ENCODE measurements at places on chromosomes 1 and 21.

DNA sequence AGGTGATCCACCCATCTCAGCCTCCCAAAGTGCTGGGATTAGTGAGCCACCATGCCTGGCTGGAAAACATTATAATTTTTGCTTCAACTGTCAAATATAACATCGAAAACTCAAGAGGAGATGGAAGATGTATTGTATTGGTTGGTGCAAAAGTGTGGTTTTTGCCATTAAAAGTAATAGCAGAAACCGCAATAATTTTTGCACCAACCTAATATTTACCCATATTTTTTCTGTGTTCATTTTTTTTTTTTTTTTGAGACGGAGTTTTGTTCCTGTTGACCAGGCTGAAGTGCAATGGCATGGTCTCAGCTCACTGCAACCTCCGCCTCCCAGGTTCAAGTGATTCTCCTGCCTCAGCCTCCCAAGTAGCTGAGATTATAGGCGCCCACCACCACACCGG lies 27.1 kb upstream of the SHE start:
- DNase-seq = no peak

DNA sequence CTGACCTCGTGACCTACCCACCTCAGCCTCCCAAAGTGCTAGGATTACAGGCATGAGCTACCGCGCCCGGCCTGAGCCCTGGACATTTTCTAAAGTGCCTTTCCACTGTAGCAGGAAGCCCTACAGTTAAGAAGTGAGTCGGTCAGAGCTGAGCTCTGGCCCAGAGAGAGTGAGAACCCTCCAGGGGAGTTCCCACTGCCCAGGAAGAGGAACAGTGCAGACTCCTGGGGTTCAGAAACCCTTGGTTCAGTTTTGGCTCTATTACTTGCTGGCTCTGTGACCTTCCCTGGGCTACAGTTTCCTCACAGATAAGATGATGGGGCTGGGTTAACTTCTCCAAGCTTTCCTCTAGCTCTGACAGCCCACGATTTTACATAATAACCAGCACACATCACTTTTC lies 20.9 kb downstream of the SLC9A1 start:
- no peak for DNase-seq

GRCh38 chr1:207058252-207058651 lies 5.2 kb downstream of the PFKFB2 start:
- no peak for DNase-seq

DNA sequence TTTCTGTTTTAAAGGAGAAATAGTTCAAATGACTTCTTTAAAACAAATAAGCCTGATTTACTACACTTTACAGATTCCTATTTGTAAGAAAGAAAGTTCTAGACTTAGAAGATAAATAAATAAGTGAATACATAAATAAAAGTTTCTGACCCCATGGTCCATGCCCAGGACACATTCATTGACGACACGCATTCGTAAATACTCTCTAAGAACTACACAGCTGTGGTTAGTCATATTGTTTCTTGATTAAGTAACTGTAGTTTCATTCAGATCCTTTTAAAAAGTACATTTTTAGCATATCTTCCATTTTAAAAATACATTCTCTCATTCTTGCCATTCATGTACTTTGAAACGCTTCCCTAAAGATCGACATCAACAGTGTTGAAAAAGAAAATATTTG lies 497.4 kb downstream of the SETD4 start:
- no peak for DNase-seq

DNA sequence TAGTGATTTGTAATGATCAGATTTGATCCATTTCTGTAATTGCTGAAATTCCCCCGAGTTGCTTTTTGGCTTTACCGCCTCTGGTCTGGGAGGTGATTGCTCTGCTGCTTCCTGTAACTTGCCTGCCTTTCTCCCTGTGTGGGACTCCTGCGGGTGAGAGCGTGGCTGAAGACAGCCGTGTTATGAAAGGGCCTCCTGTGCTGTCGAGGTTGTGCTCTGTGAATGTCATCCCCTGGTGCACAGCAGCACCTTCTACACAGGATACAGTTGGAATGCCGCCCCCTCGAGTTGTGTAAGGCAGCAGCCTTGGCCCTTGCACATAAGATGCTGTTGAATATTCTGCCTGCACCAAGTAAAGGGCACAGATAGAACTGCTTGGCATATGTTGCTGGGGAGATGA lies 5.9 kb downstream of the SOD1 start:
- DNase-seq = no peak

DNA sequence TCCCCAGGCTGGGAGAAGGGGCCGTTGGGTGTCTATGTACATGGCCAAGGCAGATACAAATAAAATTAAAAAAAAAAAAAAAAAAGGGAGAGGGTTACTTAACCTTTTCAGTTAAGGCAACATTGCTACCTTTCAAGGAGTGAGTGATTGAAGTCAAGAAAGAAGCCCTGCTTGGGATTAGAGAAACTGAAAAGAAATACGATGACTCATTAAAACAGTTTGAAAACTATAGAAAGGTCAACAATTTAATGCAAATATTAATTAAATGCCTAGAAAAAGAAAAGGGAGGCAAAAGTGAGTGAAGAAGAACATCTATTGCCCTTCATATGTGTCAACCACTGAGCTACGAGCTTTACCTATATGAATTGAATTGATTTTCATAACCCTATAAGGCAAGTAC lies 69.5 kb downstream of the TM2D1 start:
- no peak for DNase-seq

DNA sequence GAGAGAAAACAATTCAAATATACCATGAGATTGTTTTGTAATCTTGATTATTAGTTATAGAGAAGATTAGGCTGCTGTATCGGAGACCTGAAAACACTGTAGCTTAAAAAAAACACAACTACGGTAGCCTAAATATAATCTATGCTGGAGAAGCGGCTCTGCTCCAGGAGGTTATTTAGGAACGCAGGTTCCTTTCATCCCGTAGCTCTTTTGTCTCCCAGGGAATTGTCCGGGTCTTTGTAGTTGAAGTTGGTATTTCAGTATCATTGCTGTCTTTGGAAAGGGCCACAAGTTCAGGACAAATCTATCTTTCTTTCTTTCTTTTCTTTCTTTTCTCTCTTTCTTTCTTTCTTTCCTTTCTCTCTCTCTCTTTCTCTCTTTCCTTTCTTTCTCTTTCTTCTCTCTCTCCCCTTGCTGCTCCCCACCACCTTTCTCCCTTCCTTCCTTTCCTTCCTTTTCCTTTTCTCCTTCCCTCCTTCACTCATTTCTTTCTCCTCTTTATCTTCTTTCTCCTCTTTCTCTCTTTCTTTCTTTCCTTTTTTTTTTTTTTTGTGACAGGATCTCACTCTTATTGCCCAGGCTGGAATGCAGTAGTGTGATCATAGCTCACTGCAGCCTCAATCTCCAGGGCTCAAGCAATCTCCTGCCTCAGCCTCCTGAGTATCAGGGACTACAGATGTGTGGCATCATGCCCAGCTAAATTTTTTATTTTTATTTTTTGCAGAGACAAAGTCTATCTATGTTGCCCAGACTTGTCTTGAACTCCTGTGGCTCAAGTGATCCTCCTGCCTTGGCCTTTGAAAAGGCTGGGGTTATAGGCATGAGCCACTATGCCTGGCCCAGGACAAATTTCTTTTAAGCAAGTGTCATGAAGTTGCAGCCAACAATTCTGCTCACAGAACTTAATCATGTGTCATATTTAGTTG lies 10.9 kb upstream of the NFIA start:
- no peak for DNase-seq

GRCh38 chr1:35539073-35539823 lies 18.0 kb downstream of the KIAA0319L start:
- no peak for DNase-seq

GRCh38 chr1:209751627-209752231 lies 4.1 kb upstream of the TRAF3IP3 start:
- no peak for DNase-seq

- DNase-seq = no peak
These were observed 4.3 kb downstream of the LCK start for GRCh38 chr1:32255072-32256071.

GRCh38 chr1:166789286-166789685 lies 50.0 kb upstream of the POGK start:
- no peak for DNase-seq

GRCh38 chr1:201173736-201174135 lies 16.9 kb upstream of the IGFN1 start:
- no peak for DNase-seq

DNA sequence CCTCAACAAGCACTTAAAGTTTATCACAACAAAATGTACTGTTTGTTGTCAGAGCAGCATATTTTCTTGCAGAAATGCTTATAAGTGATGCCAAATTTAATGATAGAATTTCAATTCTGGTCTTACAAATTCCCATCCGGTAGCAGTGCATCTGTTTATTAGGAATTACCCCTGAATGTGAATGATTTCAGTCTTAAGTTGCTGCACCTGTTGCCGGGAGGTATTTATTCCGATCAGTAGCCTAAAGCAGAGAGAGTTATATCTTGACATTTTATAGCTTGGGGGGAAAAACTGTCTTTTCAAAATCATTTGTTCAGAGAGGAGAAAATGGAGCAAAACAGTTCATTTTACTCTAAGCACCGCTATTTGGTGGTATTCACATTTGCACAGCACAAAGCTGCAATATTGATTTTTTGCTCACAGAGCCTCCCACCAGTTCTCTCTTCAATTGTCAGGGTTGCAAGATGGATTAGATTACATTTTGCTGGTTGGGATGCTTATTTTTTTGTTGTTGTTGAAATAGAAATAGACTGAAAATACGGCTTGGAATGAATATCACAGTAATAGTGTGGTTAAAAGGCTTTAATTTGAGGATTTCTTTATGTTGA lies 98.6 kb downstream of the ADGRL2 start:
- DNase-seq = no peak

- DNase-seq = no peak
These were observed 446.5 kb downstream of the PTBP2 start for GRCh38 chr1:97168056-97168455.

DNA sequence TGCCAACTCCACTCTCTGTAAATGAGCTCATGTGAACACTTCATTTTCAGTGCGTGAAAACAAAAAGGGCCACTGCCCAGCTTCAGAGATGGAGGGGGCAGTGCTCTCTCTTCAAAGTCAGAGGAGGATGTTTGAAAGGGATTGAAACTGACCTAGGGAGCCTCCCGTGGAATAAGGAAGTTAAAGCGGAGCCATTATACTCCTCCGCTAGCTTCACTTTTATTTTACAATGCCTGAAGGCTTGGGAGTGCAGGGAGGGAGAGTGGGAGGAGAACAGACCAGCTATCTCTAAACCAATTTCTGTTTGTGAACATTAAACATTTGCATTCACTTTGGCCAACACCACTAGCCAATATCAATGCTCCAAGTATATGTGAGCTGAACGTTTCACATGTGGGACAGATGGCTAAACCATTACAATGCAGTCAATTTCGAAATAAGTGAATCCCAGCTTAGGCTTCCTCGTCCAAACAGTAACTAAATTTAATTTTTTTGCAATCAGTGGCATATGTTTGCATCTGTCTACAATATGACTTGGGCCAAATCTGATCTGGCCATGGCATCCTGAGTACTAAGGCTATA lies 126.9 kb downstream of the ESRRG start:
- no peak for DNase-seq

- DNase-seq = no peak
These were observed 264.6 kb upstream of the PROX1 start for GRCh38 chr1:213723187-213723586.

DNA sequence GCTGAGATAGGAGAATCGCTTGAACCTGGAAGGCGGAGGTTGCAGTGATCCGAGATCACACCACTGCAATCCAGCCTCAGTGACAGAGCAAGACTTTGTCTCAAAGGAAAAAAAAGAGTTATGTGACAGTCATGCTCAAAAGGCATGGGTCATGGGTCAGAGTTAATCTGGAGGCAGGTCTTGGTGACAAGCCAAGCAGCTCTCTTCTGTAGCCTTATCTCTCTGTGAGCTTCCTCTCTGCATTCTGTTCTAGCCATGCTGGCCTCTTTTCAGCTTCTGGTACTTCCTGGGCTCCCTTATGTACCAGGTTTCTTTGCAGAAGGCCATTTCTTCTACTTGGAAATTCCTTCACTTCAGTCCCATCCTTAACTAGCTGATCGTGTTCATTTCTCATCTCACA lies 63.6 kb downstream of the NGF start:
- DNase-seq = no peak

- no peak for DNase-seq
These were observed 2.8 kb upstream of the SLC25A34 start for GRCh38 chr1:15733218-15733725.
